ENCODE measurements at places on chromosomes 2 and 18.

- DNase-seq: peak; percentile 70
Observed at GRCh38 chr2:166373951-166374350, 1.8 kb downstream of the SCN9A start.

- DNase-seq: no peak
Observed at GRCh38 chr2:31957354-31958139, 53.3 kb downstream of the MEMO1 start.

DNA sequence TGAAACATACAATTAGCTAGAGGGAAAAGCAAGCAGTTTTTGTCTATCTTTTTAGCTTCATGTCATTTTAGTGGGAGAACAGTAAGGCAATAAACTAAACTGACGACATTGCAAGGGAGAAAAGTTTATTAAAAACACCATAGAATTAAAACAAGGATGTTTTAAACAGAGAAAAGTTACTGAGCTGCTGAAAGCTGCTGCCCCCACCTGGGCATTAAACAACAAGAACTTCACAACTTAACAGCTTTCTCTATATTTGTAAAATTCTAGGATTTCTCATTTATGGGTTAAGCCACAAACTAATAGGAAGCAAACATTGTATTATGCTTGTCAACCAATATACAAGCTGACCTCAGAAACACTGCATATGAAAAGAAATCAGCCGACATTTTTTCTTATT is 289.2 kb downstream of the ERBB4 start:
- no peak for DNase-seq

GRCh38 chr2:24920809-24921441 is 888 bp upstream of the ADCY3 start:
- no peak for DNase-seq

DNA sequence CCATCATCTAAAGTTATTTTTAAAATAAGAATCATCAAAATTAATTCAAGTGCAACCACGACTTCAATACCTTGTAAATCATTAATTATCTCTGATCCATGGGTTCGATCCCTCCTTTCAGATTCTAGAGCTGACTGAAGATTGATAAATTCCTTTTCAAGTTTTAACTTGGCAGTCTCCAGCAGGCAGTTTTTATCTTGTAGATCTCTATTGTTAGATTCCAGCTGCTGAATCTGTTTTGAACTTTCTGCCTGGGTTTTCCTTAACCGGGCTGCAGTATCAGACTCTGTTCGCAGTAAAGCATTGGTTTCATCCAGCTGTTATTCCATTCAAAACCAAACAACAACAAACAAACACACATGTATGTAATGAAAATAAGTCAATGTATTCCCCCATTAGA is 59.5 kb downstream of the SLC66A3 start:
- DNase-seq: no peak

DNA sequence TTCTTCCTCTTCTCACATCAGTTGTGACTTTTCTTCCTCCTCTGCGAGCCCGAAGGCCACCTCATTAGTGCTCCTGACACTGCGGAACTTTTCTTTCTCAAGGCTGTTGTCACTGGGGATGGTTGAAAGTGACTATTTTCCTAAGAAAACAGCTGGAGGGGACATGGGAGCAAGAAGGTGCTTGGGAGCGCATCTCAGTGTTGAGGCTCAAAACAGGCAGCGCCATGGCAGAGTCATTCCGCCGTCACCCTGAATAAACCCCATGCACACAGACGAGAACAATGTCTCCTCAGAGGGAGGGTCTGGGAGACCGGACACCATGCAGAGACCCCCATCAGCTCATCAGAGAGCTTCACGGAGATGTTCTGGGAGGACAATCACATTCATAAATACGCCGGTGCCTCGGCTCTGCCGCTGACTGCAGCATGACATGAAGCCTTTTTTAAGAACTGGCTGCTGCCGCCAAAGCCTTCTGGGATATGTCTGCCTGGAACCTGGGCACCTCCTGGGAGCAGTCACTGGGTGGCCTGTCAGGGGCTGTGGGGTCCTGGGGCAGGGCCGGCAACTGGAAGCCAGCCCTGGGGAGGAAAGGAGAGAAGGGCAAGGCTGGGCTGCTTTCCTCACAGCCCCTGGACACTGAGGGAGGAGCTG is 19.2 kb downstream of the ATOH8 start:
- DNase-seq: no peak

GRCh38 chr2:211367293-211367692 is 810.9 kb downstream of the CPS1 start:
- DNase-seq: no peak

- no peak for DNase-seq
Observed at GRCh38 chr2:219907011-219907365, 279.6 kb downstream of the SLC4A3 start.

DNA sequence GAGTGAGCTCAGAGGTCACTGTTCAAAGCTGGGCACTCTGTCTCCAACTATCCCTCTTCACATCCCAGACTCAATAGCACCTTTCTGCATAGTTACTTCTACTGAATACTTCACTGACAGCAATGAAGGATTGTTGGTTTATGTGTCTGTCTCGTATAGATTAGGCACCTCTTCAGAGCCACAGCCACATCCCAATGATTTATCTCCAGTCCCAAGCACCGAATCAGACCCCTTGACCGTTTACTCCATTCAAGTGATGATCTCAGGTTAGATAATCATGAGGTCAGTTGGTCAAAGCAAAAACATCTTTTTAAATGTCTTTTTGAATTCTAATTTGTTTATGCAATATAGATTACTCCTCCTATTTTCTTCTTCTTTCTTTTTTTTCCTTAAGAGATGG is 14.7 kb downstream of the NEDD4L start:
- no peak for DNase-seq

- DNase-seq: no peak
Observed at GRCh38 chr2:239433777-239434403, 33.1 kb upstream of the HDAC4 start.

DNA sequence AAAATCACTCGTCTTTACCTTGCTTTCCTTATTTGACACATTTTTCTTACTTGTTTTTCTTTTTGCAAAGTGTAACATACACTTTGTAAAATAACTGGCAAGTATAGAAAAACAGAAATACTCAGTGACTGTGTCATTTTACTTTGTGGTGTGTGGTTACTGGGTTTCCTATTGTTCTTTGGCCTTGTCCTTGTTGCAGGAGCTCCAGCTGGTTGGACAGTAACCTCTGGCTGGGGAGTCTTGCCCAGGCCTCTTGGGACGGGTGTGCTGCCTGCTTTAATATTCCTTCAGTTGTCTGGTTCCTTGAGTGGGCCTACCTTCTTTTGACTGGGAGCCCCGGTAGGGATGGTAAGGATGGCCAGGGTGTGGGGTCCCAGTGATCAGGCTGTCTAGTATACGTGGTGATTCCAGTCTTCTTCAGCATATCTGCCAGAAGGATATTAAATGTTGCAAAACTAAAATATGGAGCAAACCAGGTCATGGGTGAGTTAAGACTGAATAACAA is 53.8 kb downstream of the RNF144A start:
- DNase-seq: no peak

DNA sequence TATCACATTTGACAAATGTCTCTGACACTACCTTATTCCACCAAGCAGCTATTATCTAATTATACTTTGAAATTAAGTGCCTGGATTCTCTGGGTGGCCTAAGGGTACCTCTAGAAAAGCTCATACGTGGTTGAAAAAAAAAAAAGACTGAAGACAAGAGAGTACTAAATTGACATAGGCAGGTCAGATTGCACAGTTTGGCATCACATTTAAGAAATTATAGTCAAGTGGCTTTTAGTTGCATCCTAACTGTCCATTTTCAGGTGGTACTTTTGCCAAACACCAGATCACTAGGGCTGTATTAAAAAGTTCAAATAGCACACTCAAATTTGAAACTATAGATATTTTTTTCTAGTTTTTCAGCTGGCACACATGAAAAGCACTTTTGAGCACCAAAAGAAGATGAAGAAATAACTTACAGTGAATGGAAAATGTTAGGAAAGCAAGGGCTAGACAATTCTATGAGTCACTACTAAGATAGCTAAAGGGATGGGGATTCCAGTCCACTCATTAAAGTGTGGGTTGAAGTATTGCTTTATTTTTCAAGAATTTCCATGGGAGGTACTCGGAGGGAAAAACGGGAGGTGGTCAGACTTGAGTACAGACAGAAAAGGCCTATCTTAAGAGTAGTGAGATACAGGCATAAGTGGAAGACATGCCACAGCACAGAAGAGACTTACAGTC is 106.5 kb upstream of the COL5A2 start:
- DNase-seq: no peak

All from NCI-H1436 treated with DMSO at 0.1 percent for 48 hours (cell line).